ELR (cell line): ENCODE measurements at places on chromosomes 6 and 20.

GRCh38 chr6:11237428-11237827 lies 5.0 kb upstream of the NEDD9 start:
- no peak for DNase-seq

GRCh38 chr6:20919677-20920385 lies 385.6 kb downstream of the CDKAL1 start:
- DNase-seq: peak; percentile 47

GRCh38 chr6:107697682-107698081 lies 126.4 kb downstream of the SCML4 start:
- DNase-seq: no peak

DNA sequence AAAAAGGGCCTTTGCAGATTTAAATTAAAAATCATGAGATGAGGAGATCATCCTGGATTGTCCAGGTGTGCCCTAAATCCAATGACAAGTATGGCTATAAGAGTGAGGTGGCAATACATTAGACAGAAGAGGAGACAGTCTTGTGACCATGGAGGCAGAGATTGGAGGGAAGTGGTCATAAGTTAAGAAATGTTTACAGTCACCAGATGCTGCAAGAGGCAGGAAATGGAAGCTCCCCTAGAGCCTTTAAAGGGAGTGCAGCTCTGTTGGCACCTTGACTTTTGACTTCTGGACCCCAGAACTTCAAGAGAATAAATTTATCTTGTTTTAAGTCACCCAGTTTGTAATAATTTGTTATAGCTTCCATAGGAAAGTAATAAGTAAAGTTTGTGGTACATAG lies 61.1 kb downstream of the HMGN3 start:
- no peak for DNase-seq

GRCh38 chr20:48359692-48360341 lies 468.0 kb downstream of the PREX1 start:
- no peak for DNase-seq

GRCh38 chr6:149750136-149750609 lies 632 bp downstream of the PCMT1 start:
- peak; percentile 72 for DNase-seq

DNA sequence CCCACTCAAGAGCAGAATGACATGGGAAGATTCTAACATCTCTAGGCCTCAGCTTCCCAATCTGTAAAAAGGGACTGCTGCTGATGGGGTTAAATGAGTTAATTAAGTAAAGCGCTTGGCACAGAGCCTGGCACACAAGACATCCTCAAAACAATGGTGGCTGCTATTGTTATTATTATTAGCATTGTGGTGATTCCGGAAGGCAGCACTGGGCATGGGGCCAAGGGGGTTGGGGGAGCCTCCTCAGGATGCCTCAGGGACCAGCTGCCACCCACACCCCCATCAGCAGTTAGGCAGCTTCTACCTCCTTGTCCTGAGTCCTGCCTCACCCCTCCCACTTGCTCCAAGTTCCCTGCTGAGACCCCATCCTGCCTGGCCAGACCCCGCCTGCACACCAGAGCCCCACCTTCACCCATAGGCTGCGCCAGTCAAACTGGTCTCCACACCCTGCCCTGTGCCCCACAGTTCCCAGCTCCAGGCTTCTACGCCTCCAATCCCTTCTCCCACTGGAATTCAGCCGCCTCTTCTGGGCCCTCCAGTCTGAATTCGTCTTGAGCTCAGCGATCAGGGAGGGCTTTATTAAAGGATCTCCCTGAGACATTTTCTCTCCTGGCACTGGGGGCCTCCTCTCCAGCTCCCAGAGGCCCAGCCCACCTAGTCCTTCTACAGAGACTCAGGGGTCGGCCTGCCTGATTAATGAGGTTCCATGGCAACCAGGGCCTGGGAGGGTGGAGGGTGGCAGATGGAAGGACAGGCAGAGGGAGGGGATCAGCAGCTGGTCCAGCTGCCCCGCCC lies 1.5 kb downstream of the E2F1 start:
- peak; percentile 24 for DNase-seq

- no peak for DNase-seq
Observed at GRCh38 chr6:157814883-157815282, 8.2 kb upstream of the SNX9 start.

GRCh38 chr6:53310771-53311585 lies 37.8 kb downstream of the ELOVL5 start:
- DNase-seq: no peak

- peak; percentile 1 for DNase-seq
Observed at GRCh38 chr6:79269877-79270276, 35.4 kb upstream of the HMGN3 start.

DNA sequence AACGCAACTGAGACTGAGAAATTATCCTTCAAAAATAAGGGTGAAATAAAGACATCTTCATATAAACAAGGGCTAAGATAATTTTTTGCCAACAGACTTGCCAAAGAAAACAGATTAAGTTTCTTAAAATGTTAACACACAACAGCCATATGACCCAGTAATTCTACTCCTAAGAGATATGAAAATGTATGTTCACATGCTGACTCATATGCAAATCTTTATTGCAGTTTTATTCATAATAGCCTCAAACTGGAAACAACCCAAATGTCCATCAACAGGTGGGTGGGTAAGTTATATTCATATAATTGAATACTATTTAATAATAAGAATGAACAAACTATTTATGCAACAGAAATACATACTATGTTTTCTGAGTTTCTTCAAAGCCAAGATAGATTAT lies 140.1 kb downstream of the REV3L start:
- peak; percentile 17 for DNase-seq

GRCh38 chr6:54768494-54768893 lies 78.1 kb upstream of the FAM83B start:
- DNase-seq: no peak

DNA sequence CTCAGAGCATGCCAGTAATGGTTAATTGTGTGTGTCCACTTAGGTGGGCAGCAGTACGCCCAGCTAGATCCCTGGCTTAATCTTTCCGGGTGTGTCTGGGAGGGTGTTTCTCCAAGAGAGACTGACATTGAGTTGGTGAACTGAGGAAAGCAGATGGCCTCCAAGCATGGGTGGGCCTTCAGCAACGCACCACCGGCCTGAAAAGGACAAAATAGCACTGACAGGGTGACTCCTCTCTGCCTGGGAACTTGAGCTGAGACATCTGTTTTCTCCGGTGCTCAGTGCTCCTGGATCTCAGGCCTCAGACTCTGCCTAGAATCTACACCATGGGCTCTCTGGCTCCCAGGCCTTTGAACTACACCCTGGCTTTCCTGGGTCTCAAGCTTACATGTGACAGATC lies 43.2 kb downstream of the C6orf118 start:
- no peak for DNase-seq

DNA sequence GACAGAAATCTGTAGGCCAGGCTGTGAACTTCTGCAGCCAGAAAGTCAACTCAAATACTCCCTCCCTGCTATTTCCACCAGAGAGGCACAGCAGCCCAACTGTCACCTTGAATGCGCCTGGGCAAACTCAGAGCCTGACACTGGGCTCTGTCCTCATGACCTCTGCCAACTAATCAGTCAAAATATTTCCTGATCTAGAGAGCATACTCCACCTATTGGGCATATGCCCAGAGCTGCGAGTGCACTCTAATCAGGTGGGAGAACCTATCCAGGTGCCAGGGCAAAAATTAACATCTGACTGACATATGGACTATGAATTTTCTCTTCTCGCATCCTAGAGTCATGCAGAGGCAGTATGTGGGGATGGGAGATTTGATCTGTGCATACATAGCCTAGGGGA lies 406.3 kb upstream of the RUNX2 start:
- no peak for DNase-seq

DNA sequence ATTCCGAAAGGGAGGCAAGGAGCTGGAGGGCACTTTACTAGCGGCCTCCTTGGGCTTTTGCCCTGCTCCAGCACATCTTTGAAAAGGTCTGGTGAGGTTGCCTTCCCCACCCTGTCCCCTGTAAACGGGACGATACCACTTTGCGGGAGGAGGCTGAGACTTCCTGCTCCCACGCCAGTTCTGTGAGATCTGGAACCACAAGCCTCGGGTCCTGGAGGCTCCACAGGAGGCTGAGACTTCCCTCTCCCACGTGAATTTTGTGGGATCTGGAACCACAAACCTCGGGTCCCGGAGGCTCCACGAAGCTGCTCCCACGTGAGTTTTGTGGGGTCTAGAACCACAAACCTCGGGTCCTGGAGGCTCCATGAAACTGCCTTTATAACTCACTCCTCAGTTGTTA lies 209.3 kb downstream of the DLL1 start:
- DNase-seq: no peak

GRCh38 chr6:2993755-2994317 lies 5.9 kb upstream of the NQO2 start:
- no peak for DNase-seq

DNA sequence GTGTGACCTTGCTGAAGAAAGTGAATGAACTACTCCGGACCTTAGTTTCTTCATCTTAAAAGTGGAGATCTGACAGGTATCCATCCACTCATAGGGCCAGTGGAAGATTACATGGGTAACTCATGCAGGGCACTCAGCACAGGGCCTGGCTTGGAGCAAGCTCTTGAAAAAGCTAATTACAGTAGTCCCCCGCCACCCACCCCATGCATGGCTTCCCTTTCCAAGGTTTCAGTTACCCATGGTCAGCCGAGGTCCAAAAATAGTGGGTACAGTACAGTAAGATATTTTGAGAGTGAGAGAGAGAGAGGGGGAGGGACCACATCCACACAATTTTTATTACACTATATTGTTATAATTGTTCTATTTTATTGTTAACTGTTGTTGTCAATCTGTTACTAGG lies 7.1 kb upstream of the PMEPA1 start:
- DNase-seq: no peak

DNA sequence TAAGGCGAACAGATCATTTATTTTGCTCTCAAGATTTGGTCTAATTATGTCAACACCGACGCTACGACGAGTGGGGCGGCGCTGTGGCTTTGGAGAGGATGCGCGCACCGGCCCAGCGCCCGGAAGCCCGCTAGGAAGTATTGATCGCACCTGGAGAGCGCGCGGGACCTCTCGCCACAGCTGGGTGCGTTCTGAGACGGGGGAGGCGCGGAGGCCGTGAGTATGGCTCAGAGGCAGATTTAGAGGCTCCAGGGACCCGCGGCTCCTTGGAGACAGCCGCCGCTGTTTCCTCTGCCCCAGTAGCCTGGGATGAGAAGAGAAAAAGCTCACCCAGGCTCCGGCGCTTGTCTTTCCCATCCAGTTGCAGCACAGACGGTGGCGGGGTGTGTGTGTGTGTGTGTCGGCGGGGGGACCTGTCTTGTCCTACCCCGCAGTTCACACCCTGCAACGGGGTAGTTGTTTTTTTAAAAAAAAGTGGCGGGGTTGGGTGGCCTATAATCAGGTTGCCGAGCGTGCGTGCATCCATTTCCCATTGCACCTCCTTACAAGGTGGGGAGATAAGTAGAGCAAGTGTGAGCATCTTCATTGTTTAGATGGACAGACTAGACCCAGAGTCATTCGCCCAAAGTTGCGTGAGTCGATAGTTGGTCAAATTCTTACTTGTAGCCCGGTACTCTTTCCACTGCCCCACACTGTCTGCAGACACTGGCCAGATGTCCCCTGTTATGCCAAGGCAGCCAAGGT lies 11.2 kb downstream of the TFAP2D start:
- DNase-seq: no peak

- peak; percentile 83 for DNase-seq
Observed at GRCh38 chr6:44161997-44162338, 3.3 kb downstream of the CAPN11 start.

- DNase-seq: no peak
Observed at GRCh38 chr20:35286077-35286898, 1.7 kb upstream of the EIF6 start.

DNA sequence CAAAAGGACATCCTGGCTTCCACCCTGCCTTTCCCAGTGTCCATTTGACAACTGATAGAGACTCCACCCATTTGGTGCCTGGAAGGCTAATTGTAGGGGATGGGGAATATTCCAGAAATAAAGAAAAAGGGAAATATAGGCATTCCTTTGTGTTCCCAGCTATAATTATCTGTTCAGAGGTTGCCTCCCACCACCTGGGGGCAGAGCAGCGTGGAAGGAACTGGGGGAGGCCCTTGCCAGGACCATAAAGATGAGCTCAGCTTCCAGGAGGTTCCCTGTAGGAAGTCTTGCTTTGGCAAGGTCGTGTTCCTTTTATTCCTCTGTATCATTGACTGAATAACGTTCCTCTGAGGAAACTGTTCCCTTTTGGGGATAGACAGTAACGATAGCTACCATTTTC lies 214.7 kb downstream of the TFAP2C start:
- peak; percentile 64 for DNase-seq

DNA sequence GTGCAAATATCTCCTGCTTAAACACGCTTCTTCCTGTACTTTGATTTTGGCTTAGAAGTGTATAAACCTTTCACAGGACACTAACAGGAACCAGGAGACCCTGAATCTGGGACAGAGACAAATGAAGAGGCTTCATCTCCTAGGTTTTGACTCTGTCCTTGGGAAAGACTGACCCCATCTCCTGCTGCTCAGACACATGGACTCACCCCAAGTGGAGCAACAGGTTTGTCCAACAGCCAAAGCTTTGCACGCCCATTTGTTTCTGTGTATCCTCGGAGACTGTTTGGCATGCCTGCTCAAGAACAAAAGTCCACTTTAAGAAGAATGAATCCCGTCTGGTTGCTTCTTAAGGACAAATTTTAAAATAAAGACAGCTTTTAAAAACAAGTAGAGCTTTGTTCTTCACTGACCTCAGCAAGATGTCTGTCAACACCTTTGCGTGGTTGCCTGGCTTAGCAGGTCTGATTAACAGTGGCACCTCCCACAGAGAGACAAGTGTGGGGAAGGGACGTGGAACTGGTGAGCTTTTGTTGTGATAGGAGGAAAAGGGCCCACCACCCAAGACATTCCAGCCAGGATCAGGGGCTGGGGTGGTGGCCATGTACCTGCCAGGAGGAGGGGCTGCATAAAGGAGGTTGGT lies 202.6 kb downstream of the SOD2 start:
- DNase-seq: no peak

DNA sequence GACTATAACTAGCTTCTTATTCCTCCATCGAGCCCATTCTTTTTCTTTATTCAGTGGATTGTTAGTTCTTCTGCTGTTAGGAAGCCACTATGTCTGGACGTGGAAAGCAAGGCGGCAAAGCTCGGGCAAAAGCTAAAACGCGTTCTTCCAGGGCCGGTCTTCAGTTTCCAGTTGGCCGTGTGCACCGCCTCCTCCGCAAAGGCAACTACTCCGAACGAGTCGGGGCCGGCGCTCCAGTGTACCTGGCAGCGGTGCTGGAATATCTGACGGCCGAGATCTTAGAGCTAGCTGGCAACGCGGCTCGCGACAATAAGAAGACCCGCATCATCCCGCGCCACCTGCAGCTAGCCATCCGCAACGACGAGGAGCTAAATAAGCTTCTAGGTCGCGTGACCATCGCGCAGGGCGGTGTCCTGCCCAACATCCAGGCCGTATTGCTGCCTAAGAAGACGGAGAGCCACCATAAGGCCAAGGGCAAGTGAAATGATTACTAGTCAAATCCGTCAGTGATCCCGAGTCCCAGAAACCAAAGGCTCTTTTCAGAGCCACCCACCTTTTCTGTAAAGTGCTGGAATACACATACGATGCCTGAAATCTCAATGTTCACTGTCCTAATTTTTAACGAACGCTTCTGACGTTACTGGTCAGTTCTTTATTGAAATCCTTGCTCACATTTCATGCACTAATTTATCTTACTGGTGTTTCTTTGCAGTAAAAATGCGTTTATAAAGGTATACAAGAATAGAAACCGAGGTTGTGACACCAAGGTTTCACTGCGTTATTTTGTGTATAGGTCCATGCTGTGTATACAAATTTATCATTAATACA lies 129.9 kb downstream of the HFE start:
- DNase-seq: peak; percentile 93
